ENCODE measurements at places on chromosomes 6 and 20. TPM values are rescaled to one million over a fixed set of nuclear protein-coding genes. Genes with fewer than 3 reads are reported as not detected.

GRCh38 chr20:13424174-13424833 is 203.2 kb downstream of the ISM1 start:
- no peak for DNase-seq

DNA sequence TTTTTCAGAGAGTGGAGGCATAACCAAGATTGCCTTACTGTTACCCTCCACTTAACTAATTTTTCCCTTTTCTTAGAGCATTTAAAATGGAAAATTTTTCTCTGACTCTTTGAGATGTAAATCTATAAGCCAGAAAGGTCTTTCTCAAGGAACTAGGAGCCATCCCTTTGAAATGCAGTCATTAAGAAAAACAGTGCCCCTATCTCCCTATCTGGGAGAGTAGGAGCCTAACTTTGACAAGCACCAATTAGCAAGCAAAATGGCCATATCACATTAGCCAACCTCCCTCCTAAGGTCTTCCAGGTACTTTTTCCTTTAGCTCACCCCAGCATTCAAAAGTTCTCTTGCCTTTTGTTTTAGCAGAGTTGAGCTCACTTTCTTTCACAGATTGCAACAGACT is 570.5 kb downstream of the EPHA7 start:
- no peak for DNase-seq

DNA sequence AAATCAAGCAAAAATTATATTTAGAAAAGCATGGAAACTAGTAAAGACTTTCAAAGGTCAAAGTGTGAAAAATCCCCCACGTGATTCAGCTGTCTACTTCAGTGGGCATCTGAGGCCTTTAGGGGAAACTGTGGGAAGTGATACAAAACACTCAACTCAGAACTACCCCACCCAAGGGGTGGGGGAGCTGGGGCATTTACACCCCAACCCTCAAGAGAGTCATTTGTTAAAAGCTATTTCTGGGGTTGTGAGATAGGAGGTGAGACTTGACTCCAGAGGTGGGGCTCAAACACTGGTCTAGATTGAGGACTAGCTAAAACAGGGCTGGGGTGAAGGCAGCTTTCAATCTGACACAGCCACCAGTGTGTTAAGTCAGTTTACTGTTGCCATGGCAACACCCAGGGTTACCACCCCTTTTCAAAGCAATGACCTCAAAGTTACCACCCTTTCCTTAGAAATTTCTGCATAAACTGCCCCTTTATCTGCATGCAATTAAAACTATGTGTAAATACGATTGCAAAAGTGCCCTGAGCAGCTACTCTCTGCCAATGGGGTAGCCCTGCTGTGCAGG is 9.9 kb upstream of the GTSF1L start:
- no peak for DNase-seq

DNA sequence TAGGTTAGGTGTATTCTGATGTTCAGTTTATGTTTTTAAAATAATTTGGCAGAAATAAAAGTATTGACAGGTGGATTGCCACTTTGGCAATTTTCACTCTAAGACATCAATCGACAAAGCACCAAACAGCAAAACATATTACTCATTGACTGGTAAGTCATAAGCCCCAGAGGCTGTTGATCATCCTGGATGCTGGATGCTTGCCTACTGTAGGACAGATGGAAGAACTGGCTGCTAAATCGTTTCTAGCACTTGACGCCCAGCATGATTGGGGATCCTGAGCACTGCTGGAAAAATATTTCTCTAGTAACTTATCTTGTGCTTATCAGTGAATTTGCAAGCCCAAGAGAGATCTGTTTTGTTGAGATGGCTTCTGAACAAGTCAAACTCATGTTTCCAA is 1001.9 kb upstream of the FLRT3 start:
- DNase-seq, result no peak

GRCh38 chr6:168524571-168525001 is 83.6 kb downstream of the SMOC2 start:
- no peak for DNase-seq

- no peak for DNase-seq
Measured at GRCh38 chr6:84272298-84272697, 44.9 kb upstream of the CEP162 start.

BICRAL gene
- 38.6 TPM for total RNA-seq

NRSN1 gene
- not detected for total RNA-seq

RSPO3 gene
- total RNA-seq, result not detected

CST2 gene
- not detected for total RNA-seq

SOX18 gene
- total RNA-seq, result not detected
